Activated T-cell treated with anti-CD3 and anti-CD28 coated beads, Interleukin-2, amount 50 U/mL, for 24 hours (primary cell): ENCODE measurements at places on chromosomes 1 and 21.

GRCh38 chr1:53066891-53067738, 5.1 kb downstream of the PODN start:
- DNase-seq = peak; percentile 12

DNA sequence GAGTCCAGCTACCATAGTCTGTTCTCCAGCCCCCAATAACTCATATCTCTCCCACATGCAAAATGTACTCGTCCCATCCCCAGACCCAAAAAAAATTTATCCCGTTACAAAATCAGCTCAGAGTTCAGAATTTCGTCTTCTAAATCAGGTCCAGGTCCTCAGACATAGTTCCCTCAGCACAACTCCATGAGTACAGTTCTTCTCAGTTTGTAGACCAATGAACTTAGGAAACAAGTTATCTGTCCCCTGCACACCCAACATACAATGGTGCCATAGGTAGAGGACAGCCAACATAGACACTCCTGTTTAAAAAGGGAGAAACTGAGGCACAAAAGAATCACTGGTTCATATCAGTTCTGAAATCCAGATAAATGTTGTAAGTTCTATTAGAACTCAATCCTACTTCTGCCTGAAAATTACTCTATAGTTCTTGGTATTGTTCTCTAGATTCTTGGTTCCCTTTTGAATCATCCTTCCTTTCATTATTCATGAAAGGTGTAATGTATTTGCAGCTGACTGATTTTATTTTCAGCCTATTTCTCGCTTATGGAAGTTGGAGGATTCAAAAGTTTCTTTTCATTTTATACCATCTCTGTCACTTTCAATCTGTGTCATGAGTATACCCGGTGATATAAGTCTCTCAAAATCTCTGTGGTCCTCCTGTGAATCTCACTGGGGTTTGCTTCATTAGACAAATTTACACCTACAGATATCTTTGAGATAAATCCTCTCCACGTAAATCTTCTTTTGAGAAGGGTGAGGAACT, 75.8 kb upstream of the TSPAN2 start:
- DNase-seq = no peak

GRCh38 chr1:171422511-171422910, 62.8 kb upstream of the PRRC2C start:
- no peak for DNase-seq

DNA sequence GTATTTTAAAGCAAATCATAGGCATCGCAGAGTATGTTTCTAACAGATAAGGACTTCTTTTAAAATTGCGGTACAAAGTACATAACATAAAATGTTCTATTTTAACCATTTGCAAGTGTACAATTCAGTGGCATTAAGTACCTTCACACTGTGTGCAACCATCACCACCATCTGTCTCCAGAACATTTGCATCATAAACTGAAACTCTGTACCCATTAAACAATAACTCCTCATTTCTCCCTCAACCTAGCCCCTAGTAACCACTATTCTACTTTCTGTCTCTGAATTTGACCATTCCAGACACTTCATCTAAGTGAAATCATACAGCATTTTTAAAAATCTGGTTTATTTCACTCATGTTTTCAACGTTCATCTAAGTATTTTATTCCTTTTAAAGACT, 16.6 kb upstream of the ATF3 start:
- no peak for DNase-seq

GRCh38 chr1:224302947-224303346, 27.0 kb downstream of the NVL start:
- no peak for DNase-seq
